ENCODE measurements at places on chromosomes 2 and 18.

DNA sequence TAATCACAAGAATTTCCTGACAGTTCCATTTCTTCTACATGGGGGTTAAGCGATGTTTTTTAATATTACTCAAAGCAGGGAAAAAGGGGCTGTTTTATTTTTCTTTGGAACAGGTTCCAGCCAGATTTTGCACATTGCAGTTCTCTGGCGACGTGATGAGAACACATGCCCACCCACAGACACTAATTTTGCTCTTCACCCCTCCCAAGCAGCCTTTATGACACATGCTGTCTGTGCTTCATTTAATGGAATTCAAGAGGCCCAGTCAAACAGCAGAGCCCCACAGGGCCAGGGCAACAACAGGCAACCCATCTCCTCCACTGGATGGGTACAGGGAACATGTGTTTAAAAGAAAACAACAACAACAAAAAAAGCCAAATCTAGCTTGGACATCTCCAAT is 70.8 kb downstream of the SPRED2 start:
- no peak for DNase-seq

GRCh38 chr2:160437273-160437672 is 56.3 kb downstream of the RBMS1 start:
- no peak for DNase-seq

- DNase-seq = no peak
Observed at GRCh38 chr2:186972281-186972970, 123.5 kb upstream of the ZSWIM2 start.

- DNase-seq = peak; percentile 40
Observed at GRCh38 chr2:109123586-109124201, 5.3 kb upstream of the SH3RF3 start.

GRCh38 chr18:59885579-59886163 is 14.1 kb upstream of the PMAIP1 start:
- DNase-seq = peak; percentile 43

GRCh38 chr18:12857215-12857905 is 26.7 kb downstream of the PTPN2 start:
- no peak for DNase-seq

- no peak for DNase-seq
Observed at GRCh38 chr2:234964631-234965461, 13.0 kb downstream of the SH3BP4 start.

GRCh38 chr2:217658806-217659205 is 344.0 kb downstream of the TNS1 start:
- DNase-seq = no peak

GRCh38 chr2:190785334-190785733 is 95.3 kb upstream of the GLS start:
- DNase-seq = no peak

DNA sequence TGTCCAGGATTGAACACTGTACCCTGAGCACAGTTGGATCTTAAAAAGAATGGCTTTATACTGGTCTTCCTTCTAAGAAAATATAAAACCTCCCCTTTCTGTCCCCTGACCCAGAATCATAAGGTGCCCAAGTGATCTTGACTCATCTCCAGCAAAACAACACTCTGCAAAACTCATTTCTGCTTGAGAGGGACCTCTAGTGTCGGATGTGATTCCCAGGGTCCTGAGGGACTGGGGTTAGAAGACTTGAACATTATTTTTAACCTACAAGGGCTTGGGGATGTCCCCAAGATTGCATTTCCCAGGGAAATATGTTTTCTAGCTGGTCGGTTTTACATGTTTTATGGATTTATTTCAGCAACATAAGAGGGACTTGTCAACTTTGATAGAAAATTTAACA is 1318.5 kb upstream of the CELF4 start:
- no peak for DNase-seq

DNA sequence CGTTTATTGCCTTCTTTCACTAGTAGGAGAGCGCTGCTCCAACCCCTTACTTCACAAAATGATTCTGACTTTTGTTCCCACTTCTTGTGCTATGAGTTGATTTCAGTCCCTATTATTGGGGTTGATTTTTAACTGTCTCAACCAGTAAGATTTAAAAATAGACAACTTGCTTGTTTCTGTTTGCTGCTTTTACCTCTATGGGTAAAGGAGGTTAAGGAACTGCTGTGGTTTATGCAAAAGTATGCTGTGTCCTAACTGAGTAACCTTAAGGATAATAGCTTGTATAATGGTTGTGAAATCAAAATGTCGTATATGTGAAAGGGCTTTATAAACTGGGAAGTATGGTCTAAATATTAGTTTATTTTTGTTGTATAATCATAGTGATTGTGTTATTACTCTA is 22.6 kb downstream of the ALMS1 start:
- DNase-seq = no peak

GRCh38 chr2:200665626-200666453 is 80.0 kb downstream of the AOX1 start:
- no peak for DNase-seq

GRCh38 chr2:197889041-197889440 is 84.6 kb downstream of the PLCL1 start:
- DNase-seq = peak; percentile 75

GRCh38 chr2:97834610-97835009 is 121.2 kb downstream of the ZAP70 start:
- DNase-seq = no peak

- DNase-seq = no peak
Observed at GRCh38 chr2:121992700-121993099, 237.2 kb downstream of the TSN start.

DNA sequence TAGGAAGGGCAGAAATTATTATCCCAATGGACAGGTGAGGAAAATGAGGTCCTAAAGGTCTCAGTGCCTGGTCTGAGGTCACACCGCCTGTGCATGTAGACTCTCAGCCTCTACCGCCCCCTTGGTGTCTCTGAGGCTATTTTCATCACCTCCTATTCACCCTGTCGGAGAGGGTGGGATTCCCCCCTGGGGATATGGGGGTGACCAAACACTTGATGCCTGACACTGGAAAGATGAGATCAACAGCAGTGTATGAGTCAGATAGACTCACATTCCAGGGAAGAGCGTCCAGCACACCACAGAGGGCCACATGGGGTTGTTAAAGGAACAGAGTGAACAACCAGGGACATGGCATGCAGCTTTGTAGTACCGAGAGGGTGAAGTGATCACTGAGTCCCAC is 199.7 kb downstream of the SMAD2 start:
- DNase-seq = no peak

DNA sequence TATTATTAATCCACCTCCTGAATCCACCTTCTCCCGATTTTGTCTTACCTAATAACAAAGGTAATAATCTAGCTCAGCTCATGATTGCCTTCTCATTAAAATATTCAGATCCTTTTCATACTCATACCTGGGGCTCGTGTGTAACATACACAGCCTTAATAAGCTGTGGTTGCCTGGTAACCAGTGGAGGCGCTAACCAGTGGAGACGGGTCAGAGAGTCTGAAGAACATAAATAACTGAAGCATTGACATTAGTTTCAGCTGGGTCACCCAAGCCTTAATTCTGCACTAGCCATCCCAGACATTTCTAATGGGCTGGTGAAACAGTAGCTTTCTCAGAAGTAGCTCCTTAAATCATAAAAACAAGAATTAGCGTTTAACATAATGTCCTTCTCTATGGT is 14.8 kb upstream of the DTNA start:
- peak; percentile 37 for DNase-seq

- DNase-seq = no peak
Observed at GRCh38 chr2:67918471-67918870, 144.3 kb downstream of the C1D start.

- DNase-seq = no peak
Observed at GRCh38 chr2:196410008-196410407, 229.5 kb upstream of the CCDC150 start.

GRCh38 chr2:179991344-179991743 is 15.8 kb downstream of the CWC22 start:
- peak; percentile 63 for DNase-seq

DNA sequence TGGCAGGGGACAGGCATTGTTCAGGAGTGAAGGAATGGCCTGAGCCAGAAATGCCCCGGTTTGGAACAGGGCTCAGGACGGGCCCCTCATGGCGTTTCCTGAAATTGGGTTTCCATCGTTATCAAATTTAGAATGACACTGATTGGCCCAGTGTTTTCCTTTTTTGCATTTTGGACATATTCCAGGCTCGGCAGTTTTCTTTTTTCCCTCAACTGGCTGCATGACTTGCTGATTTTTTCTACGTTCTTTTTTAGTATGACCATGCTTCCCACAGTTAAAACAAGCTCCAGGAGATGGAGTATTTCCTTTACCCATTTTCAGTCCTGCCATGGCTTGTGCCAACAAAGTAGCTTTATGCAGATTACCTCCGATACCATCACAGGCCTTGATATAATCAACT is 20.4 kb upstream of the LYG2 start:
- DNase-seq = no peak

- DNase-seq = peak; percentile 91
Observed at GRCh38 chr2:20617892-20618467, 32.9 kb downstream of the HS1BP3 start.

DNA sequence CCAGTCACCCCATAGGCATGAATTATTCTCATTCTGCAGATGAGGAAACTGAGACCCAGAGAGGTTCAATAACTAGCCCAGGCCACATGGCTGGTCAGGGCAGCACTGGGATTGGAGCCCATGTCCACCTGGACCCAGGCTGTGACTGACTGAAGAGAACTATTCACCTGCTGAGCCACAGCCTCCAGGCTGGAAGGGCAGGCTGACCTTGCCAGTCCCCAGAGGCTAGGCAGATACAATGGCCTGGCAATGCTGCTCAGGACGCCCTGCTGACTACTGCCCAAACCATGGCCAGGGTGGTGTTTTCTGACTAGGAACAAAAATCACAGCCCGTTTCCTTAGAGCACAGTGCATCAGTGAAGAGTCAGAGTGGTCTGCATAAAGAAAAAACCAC is 36.8 kb downstream of the HS6ST1 start:
- no peak for DNase-seq

DNA sequence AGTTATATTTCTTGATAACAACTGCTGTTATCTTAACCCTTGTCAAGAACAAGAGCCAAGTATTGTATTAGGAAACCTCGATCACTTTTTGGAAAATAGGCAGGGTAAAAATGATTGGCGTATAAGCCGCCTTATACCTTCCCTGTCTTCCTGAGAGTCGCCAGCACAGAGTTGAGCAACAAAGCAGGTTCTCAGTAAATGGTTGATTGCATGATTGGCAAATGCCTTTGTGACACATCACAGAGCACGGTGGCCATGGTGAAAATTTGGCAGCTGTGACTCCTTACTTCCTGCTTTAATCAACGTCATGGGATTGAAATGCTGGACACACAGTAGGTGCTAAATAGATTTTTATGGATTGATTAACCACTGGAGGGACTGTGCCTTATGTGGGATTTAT is 3.9 kb upstream of the KLHL29 start:
- DNase-seq = peak; percentile 90

GRCh38 chr2:191018048-191018447 is 4.1 kb upstream of the STAT1 start:
- no peak for DNase-seq

DNA sequence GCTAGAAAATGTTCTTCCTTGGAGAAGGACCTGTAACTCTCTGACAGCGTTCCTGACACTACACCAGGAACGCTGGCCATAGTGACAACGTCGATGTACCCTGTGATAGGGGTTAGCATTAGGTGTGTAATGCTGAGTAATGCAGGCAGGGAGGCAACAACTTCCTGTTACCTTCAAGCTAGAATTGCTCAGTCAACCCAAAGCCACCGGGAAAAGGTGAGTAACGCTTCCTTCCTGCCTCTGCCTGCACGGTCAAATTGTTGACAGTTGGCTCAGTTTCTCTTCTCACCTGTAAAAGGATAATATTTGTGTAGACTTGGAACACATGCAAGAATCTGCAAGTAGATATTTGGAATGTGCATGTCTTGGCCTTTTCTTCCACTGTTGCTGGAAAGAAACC is 12.7 kb downstream of the FAM110C start:
- DNase-seq = peak; percentile 66

GRCh38 chr2:203484266-203485112 is 50.6 kb downstream of the RAPH1 start:
- DNase-seq = peak; percentile 56

DNA sequence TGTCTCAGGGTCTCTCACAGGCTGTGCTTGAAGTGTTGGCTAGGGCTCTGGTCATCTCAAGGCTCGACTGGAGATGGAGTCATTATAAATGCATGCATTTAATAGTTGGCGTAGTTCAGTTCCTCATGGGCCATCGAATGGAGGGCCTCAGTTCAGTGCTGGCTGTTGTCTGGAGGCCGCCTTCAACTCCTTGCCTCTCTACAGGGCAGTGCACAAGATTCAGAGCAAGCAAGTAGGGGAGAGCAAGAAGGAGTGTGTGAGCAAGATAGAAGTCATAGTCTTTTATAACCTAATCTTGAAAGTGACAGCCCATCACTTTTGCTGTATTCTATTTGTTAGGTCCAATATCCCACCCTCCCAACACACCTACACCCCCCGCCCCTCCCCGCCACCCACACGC is 137.5 kb downstream of the BABAM2 start:
- no peak for DNase-seq

- no peak for DNase-seq
Observed at GRCh38 chr18:23752363-23752762, 63.1 kb downstream of the LAMA3 start.

DNA sequence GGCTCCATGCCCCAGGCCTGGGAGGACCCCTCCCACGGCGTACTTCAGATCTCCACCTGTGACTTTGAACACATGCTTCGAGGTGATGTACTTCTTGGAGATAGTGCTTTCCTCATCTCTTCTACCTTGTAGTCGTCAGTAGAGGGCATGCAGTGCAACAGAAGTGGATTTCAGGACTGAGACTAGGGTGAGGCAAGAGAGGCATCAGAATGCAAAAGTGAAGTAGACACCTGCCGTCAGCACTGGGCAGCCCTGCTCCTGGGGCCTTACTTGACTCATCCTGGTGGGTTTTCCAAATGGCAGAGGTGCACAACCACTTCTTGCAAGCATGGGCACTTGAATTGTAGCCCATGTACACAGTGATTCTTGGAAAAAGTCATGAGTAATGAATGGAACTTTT is 258.8 kb downstream of the NEDD4L start:
- DNase-seq = no peak

- DNase-seq = no peak
Observed at GRCh38 chr2:3291113-3291512, 86.5 kb downstream of the EIPR1 start.

- peak; percentile 70 for DNase-seq
Observed at GRCh38 chr2:81901017-81901416, 1596.5 kb upstream of the LRRTM1 start.

GRCh38 chr2:31381601-31382000 is 32.9 kb downstream of the XDH start:
- DNase-seq = no peak

GRCh38 chr2:140998577-140998976 is 1132.2 kb downstream of the LRP1B start:
- DNase-seq = no peak

- DNase-seq = no peak
Observed at GRCh38 chr2:24509425-24509824, 18.4 kb downstream of the NCOA1 start.

GRCh38 chr18:59006461-59007067 is 133.1 kb upstream of the SEC11C start:
- DNase-seq = no peak

GRCh38 chr2:51920509-51920908 is 888.6 kb upstream of the NRXN1 start:
- no peak for DNase-seq

GRCh38 chr2:236196366-236196765 is 28.2 kb upstream of the GBX2 start:
- no peak for DNase-seq

Data from DMS53 (cell line).